Mucosa of descending colon (tissue), 3 donors: ENCODE measurements at places on chromosomes 7 and 10. TPM values are rescaled to one million over a fixed set of nuclear protein-coding genes. Genes with fewer than 3 reads are reported as not detected.
A peak's percentile ranks its signal among the peaks of the same experiment; 100 is the strongest.

Gene ATP5MK
- 391 TPM for total RNA-seq

Gene SP8
- not detected for total RNA-seq

Gene PRPS1L1
- not detected for total RNA-seq

Gene ELFN1
- total RNA-seq, result 0.26 TPM

Gene NEUROD6
- total RNA-seq, result not detected

Gene GIMAP5
- 10.3 TPM for total RNA-seq

Gene HIBADH
- 30.1 TPM for total RNA-seq

DNA sequence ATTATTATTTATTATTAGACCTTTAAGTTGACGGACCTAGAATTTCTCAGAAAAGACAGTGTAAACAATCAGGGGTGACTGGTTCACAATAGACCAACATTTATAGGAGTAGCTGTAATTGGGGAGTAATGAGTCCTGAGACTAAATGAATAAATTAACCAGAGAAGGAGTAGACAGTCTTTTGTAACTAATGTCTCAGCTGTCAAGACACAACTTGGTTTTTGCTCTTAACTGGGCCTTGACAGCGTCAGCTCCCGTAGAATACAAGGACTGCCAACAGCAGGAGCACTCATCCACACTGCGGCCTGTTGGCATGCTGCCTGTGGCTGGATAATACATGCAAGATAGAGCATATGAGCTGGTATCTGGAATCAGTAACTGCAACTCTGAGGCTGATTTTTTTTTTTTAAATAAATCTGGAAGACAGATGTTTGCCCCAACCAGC, 123.9 kb downstream of the CACNA2D1 start:
- peak; percentile 53 for DNase-seq

- no peak for DNase-seq
These were observed 13.1 kb upstream of the SAMD9L start for GRCh38 chr7:93161181-93161762.

DNA sequence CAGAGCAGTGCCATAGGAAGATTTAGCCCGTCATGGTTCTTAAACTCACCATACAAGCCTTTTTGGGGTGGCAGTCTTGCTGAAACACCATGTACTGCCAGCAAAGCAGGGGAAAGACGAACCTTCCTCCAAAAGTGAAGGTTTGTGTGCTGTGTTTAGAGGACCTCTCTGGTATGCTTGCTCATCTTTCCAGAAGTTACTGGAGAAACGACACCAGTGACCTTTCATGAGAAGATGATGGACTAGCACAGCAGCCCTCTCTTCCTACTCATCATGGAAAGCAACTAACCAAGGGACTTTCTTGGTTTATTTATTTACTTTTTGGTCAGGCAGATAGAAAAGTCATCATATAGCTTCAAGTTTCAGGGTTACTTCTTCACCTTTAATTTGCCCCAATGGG, 247.4 kb downstream of the PTEN start:
- no peak for DNase-seq

DNA sequence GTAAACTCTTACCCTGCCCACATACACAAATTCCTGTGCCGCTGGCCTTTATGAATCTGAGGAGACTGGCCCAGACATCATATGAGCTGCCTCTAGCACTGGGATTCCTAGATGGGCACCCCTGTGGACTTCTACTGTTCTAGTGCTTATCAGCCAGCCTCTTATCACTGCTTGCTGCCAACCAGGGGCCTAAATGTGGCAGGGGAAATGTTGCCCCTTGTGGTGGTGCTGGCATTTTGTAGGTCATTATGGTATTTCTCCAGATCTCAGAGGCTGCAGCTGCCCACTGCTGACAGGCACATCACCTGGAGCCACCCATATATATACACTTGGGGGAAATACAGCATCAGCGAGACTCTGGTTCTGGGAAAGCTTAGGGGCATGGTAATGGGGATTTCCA, 5.4 kb downstream of the SFR1 start:
- DNase-seq, result no peak

GRCh38 chr10:129114588-129114987, 352.5 kb upstream of the MGMT start:
- no peak for DNase-seq
